ENCODE measurements at places on chromosomes 11 and 22.
A peak's percentile ranks its signal among the peaks of the same experiment; 100 is the strongest.

GRCh38 chr11:64060861-64061444 lies 25.2 kb downstream of the FLRT1 start:
- no peak for DNase-seq

GRCh38 chr11:8779107-8779506 lies 96.5 kb downstream of the RPL27A start:
- DNase-seq, result no peak

DNA sequence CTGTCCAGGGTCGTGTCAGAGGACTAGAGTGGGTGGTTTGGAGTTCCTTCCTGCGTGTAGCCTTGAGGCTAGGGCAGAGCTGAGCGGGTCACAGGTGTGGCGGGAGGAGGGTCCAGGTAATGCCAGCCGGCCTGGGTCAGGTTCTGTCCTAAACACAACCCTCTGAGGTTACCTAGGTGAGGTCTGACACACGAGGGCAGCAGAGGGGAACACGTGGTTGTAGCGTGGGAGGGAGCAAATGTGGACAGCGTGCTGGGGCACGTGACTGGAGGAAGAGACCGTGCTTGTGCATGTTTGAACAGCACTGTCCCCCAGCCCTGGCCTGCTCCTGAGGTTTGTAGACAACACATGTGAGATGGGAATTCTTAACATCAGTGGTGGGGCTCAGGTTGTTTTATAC lies 13.1 kb downstream of the MOV10L1 start:
- no peak for DNase-seq

GRCh38 chr11:68974421-68975194 lies 6.2 kb downstream of the MRGPRD start:
- no peak for DNase-seq

GRCh38 chr11:112129656-112130055 lies 34.2 kb downstream of the IL18 start:
- DNase-seq, result no peak

- no peak for DNase-seq
Observed at GRCh38 chr22:35733791-35734516, 16.3 kb downstream of the APOL5 start.

DNA sequence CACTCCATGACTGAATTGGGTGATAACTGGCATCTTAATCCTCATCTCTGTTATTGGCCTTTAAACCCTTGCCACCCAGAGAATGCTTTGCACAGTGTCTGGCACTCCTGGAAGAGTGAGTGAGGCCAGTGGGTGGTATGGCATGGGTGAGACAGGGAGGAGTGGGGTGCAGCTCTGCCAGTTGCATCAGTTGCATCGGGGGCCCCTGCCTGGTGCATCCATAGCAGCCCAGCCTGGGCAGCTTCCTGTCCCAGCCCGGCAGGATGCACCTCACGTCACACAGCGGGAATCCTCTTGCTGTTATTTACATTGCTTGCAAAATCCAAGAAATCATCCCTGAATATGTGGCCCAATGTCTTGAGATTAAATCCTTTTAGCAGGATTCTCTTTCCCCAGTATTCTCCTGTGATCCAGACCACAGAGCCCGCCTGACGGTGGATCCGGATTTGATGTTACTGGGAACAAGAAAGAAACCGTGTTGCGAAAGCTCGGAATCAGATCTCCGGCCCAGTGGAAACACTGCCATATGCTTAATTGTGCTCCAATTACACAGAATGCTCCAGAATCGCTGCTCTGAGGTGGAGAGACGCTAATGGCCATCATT lies 37.6 kb upstream of the MN1 start:
- no peak for DNase-seq

DNA sequence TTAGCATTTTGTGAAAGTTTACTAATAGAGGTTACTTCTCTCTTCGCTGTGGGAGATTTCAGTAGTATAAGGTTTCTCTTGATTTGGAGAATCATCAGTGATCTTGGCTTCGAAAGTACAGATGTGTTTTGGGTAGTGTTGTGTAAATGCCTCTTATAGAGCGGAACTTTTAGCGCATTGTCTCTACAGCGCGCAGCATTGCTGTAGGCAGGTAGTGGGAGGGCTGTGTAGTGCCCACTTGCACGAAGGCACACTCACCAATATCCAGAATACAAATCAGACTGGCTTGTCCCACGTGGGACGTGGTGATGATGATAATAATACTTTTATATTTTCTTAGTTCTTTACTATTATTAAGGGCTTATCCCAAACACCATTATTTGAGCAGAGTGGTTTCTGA lies 51.4 kb downstream of the FAM83F start:
- DNase-seq, result no peak

GRCh38 chr11:134587345-134587744 lies 175.3 kb upstream of the B3GAT1 start:
- no peak for DNase-seq

GRCh38 chr11:68302670-68303069 lies 9.7 kb upstream of the LRP5 start:
- no peak for DNase-seq

- no peak for DNase-seq
Observed at GRCh38 chr22:41305646-41306045, 4.3 kb downstream of the ZC3H7B start.

GRCh38 chr11:15933886-15934625 lies 422.3 kb downstream of the SOX6 start:
- DNase-seq, result no peak

DNA sequence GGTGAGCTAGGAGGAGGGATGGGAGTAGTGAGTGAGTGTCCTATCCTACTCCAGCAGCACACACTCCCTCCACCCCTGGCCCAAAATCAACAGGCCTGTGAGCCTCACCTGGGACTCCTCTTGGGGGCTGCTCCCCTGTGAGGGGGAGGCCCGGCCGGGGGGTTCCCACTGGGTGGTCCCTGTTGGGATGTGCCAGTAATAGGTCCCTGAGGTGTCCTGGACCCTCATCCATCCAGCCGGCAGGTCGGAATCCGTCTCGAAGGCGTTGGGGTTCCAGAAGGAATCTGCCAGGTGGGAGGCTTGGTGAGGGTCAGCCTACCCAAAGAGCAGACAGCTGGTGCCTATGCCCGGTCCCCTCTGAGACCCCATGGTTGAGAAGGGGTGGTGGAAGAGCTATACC lies 13.3 kb downstream of the SMPD1 start:
- no peak for DNase-seq

- no peak for DNase-seq
Observed at GRCh38 chr11:67345247-67345919, 8.0 kb downstream of the POLD4 start.

- no peak for DNase-seq
Observed at GRCh38 chr22:32800994-32801536, 440 bp upstream of the TIMP3 start.

DNA sequence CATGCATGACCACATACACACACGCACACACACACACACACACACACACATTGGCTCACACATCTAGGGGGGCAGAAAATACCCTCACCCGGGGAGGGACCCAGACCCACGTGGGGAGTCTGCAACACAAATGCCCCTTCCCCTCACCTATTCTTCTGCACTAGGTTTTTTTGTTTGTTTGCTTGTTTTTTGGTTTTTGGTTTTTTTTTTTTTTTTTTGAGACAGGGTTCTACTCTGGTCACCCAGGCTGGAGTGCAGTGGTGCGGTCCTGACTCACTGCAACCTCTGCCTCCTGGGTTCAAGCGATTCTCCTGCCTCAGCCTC lies 28.4 kb downstream of the WEE1 start:
- DNase-seq, result no peak

DNA sequence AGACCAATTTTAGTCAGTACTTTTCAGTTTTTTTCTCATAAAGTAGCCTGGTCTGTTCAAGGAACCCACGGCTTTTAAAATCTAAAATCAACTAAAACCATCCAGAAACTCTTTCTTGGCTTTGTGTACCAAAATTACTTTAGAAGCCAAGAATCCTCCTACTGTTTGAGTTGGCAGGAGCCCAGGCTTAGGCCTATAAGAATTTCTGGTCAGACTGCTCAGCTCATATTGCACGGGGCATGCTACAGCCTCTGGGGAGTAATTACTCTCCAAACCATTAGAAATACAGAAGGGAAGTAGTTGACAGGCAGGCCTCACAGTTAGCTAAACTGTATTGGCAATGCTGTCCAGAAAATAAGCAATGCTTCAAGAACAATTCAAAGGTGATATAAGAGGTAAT lies 1862.9 kb upstream of the RAG2 start:
- no peak for DNase-seq

GRCh38 chr11:128061281-128061871 lies 526.0 kb downstream of the ETS1 start:
- no peak for DNase-seq

GRCh38 chr11:134278356-134278755 lies 2.2 kb downstream of the GLB1L3 start:
- no peak for DNase-seq

GRCh38 chr11:121213362-121213893 lies 79.1 kb upstream of the SC5D start:
- DNase-seq, result no peak

- DNase-seq, result no peak
Observed at GRCh38 chr11:4032097-4032496, 62.5 kb upstream of the RRM1 start.

GRCh38 chr11:92122561-92122960 lies 102.1 kb upstream of the FAT3 start:
- DNase-seq, result no peak

DNA sequence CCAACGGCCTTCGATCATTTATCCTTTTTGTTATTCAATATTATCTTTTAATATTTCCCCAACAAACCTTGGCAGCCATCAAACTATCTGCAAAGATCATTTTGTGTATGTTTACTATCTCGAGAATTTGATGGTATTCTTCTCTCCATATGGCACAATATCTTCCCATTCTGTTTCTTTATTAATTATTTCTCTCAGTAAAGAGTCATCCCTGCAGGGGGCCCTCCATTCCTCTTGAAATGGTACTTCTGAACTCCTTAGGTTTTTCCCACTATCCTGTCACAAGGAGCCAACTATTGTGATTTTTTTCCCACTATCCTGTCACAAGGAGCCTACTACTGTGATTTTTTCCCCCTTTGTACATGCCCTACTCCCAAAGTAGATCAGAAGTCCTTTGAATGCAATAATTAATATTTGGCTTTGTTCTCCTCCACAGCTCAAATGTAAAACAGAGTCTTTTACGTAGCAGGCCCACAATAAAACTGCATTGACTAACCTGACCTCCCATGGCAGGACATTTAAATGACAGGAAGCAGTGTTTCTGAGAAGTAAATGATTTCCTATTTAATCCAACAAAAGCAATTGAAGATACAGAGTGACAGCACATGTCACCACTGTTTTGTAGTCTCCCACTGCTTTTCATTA lies 43.3 kb downstream of the PDGFD start:
- DNase-seq, result no peak

DNA sequence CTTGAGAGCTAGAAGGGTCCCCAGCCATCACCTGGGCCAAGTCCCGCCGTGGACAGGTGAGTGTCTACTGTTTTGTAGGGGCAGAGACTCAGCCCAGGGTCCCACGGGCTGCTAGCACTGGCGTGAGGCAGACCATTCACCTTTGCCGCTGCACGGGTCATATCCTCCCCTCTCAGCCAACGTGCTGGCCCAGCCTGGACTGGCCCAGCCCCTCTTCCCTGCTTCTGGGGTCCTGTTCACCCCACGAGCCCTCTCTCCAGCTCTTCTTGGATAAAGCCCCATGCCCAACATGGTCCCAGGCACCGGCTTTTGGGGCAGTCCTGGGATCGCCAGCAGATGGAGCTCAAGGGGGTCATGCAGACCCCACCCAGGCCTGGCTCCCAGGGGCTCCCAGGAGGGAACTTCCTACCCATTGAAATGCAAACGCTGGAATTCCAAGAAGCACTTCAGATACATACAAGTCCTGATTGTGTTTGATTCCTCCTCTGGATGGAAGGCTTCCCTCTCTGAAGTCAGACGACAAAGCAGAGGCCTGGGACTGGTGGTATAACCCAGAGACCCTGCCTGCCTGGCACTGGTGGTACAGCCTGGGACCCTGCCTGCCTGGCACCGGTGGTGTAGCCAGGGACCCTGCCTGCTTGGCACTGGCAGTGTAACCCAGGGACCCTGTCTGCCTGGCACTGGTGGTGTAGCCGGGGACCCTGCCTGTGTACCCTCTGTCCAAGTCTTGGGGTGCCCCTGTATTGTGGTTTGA lies 8.9 kb upstream of the SEPTIN5 start:
- DNase-seq, result no peak

DNA sequence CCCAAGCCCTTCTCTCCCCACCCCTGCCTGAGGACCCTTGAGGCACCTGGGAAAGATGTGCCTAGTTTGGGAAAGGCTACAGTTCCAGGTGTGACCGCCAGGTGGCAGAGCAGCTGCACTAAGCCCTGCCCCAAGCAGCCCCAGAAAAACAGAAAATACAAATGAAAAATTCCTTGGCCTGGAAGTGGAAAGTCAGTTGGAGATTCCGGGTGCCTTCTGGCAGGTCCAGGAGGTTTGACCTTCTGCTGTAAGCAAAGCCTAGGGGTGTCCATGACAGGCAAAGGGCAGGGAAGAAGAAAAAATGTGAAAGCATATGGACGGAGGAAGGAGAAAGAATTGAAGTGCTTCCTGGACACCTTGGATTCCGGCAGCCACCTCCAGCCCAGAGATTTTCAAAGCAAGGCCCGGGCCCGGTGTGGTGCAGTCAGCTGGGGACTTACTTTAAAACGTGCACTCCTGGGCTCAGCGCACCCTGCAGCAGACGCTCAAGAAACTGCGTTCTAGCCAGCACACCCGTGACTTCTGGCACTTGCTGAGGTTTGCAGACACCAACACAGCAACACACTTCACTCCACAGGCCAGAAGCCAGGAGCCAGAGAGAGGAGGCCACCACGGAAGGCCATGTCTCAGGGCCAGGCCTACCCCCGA lies 37.3 kb upstream of the SLC22A12 start:
- DNase-seq, result peak; percentile 91

- DNase-seq, result no peak
Observed at GRCh38 chr11:69889400-69890318, 70.4 kb upstream of the FGF3 start.

GRCh38 chr11:111698852-111699559 lies 67.2 kb downstream of the PPP2R1B start:
- no peak for DNase-seq

- DNase-seq, result no peak
Observed at GRCh38 chr22:24104307-24105012, 76.8 kb upstream of the SUSD2 start.
